Islet precursor cell (in vitro differentiated cells): ENCODE measurements at places on chromosomes 7 and 10.

DNA sequence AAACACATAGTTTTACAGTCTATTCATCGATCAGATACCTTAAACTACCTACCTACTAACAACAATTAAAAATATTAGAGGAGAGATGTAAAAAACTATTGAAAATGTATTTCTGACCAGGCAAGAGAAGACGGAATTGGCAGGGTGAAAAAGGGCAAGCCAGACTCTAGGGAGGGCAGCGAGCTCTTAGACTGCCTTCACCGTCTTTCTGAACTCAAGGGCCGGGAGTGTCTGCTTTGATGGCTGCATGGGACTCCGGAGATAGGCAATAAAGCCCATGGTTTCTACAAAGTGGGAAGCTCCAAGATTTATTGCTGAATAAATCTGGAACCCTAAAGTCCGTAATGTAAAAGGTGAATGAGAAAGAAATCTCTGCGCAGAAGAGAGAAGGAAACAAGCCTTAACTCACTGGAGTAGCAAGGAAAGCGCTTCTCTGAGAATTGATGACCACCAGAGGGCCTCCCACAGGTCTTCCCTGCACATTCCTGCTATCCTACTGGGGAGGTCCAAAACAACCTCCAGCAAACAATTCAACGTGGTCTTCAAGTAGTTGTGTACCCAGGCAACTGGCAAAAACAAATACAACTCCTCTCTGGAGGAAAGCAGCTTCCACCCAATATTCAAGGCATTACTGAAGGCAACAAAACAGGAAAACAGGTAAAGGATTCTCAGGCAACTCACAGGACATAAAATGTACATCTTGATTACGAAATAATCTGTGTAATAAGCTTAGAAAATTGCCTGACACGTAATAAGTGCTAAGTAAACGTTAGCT is 181.3 kb downstream of the SDK1 start:
- DNase-seq: peak; percentile 84

GRCh38 chr7:147980826-147981813 is 609.4 kb upstream of the C7orf33 start:
- DNase-seq: no peak

- peak; percentile 90 for DNase-seq
Measured at GRCh38 chr10:4270116-4270515, 485.1 kb upstream of the KLF6 start.

DNA sequence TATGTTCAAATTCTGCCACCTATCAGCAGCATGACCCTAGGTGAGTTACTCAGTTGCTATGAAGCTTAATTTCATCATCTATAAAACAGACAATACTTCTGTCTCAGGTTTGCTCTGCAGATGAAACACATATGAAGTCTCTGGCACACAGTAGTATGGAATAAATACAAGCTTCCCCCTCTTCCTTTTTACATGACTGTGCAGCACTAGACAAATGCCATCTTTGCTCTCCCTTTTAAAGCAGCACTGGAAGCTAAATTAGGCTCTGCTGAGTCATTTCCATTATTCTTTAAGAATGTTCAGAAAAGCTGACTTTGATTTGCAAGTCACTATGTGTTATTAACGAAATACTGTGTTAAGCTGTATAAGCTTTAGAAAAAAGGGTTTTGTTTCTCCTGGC is 40.7 kb upstream of the ANAPC16 start:
- no peak for DNase-seq
